Astrocyte (in vitro differentiated cells and primary cell): ENCODE measurements at places on chromosomes 6 and 20.

DNA sequence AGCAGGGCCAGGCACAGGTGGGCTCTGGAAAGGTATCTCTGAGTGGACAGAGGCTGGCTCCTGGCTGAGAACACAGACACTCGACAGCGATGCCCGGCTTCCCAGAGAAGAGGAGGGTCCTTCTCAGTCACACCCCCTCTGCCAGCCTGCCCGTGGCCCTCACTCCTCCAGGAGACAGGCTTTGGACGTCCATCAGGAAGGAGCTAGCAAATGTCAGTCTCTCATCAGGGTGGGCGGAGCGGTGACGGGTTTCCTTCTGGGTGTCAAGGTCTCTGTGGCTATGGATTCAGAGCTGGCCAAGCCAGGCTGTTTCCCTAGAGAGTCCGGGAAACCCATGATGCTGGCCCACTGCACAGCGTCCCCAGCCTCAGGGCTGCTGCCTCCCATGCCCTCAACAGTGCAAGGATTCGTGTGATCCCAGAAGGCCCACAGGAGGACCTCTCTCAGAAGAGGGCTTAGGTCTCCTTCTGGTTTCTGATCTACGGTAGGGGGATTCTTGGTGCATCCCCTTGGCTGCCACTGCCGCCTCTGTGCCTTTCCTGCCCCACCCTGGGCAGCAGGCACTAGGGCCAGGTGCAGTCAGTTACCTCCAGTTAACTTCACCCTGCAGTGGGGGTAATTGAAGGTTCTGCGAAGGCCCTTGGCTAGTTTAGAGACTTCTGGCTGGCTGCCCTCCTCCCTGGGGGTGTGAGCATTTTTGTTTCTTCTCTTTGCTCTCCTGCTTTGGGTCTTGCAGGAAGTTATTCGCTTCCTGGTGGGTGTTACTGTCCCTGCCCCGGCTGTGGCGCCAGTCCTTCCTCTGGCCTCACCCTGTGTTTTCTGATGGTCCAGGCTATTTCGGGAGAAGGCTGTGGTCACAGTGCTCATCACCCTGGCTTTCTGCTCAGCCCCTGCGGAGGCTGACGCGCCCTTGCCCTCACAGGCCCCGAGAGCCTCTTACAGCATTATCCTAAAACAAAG is 80.2 kb downstream of the CDH4 start:
- DNase-seq: peak; percentile 18

GRCh38 chr6:109033655-109034054 is 61.0 kb downstream of the SESN1 start:
- DNase-seq: no peak

DNA sequence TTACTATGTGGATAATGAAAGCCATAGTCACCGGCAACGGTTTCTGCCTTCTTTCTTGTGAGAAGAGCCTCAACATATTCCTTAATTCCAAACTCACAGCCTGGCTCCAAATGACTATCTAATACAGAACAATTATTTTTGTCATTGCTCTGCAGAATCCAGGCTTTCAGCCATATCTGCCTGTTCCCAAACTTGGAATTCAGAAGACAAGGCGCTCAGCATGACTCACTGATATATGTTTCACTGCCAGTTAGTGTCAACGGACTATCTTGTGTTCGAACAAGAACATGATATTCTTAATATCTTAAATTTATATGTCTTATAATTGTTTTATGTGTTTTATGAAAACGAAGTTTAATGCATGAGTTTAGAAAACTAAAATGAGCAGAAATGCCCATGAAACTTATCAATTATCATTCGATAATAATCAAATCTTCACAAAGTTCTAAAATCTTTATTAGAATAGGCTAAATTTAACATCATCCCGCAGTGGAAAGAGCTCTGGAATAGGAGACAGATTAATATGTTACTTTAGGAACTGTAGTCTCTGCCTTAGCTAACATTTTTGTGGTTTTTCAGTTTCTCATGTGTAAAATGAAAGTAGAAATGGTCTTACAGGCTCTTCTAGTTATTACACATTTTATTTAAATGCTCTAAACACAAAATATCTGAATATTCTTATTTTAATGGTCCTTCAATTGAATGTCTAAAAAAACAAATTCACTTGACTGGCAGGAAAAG is 669.3 kb upstream of the GJE1 start:
- peak; percentile 66 for DNase-seq

- no peak for DNase-seq
Observed at GRCh38 chr6:47603995-47604394, 94.4 kb upstream of the ADGRF4 start.

DNA sequence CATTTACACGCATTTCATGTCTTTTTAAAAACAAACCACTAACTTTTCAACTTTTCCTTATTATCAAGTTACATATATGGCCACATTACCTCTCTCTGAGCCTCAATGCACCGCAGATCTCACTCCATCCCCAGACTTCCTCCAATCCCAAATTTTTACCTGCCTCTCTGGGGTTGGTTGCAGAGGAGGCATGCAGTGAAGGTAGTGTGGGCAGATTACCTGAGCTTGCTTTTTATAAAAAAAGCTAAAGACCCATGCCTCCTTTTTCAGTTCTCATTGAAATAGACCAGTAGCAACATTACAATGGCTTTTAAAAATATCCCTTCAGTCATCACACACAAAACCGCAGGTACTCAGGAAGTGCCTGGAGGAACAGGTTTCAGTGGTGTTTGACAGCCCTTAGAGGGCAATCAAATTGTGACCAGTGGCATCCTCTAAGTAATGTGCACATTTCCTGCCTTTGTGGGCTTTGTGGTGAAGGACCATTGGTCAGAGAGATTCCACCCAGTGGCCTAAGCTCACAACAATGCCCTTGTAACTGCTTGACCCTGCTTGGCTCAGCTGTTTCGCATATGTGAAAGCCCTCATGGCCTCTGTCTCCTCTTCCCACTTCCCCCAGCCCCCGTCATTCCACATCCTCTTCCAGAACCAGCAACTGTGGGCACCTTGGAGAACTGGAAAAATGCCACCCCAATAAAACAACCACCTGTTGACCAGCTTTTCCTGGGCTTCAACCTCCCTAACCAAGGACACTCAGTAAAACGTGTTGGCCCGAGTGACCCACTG is 30.2 kb upstream of the IL17A start:
- peak; percentile 7 for DNase-seq

DNA sequence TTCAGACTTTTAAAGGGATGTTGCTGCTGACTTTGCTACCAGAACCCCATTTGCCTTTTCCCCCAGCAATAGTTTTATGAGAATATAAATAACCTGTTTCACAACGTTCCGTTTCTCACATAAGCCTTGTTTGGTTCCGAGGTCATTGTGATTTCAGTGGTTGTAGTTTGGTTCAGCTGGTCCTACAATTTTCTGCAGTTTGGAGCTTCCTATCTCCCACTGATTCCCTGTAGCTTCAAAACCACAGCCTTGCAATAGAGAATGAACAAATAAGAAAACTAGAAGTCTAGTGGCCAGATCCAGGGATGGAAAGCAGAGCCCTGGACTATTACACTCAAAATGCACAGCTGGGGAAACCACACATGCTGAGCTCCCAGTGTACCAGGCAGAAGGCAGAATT is 24.1 kb upstream of the SH3BGRL2 start:
- no peak for DNase-seq

DNA sequence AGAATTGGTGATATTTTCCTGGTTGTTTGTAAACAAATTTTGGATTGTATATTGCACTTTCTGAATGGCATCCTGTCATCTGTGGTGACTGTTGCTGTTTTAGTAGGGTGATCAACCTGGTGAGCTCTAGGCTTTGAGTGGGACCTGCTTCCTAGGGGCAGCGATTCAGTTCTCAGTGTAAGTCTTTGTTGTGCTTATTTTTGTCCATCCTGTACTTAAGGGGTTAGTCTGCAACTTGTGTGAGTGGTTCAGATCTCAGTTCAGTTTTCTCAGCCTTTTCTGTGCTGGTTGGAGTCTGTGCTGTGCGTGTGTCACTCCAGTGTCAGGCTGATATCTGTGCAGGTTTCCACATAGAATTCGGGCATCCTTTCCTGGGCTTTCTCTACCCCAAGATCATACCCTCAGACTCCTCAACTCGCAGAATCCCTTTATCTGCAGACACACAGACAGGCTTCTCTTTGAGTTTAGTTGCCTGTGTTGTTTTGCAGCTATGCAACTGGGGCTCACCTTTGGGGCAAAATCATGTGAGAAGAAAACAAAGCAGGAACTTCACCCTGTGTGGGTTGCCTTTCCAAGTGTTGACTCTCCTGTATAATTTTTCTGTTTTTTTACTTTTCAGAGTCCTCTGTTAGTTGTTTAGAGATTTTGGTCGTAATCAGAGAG is 177.7 kb downstream of the FARS2 start:
- DNase-seq: no peak

DNA sequence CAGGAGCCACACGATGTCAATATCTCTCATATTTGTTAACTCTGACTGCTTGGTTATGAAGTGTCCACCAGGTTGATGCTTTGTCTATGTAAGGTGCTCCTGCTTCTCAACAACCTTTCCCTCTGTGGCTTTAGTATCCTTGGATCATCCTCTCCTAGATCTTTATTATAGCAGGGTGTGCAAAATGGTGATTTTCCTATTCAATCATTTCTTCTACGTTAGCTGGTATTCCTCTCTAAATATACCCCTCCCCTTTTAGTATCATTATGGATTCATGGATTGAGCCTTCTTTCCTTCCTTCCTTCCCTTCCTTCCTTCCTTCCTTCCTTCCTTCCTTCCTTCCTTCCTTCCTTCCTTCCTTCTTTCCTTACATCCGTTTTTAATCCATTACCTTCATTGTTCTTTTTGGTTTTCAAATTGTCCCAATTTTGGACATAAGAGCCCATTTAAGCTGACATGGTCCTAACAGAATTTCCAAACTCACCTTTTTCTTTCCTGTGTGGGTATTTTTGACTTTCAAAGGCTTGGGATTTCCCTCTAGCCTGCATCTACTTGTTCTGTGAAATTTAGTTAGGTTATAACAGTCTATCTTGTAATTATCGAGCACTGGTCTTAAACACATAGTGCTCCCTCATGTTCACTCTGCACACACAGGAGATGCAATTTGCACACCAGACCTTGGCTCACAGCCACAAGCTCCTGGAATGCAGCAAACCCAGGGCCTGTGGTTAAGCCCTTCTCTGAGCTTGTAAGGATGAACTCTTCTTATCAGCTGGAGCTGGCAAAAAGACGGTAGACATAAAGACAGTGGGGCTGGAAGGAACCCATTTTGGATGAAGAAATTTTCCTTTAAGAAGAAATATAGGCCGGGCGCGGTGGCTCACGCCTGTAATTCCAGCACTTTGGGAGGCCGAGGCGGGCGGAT is 109.9 kb downstream of the SLC24A3 start:
- DNase-seq: no peak

DNA sequence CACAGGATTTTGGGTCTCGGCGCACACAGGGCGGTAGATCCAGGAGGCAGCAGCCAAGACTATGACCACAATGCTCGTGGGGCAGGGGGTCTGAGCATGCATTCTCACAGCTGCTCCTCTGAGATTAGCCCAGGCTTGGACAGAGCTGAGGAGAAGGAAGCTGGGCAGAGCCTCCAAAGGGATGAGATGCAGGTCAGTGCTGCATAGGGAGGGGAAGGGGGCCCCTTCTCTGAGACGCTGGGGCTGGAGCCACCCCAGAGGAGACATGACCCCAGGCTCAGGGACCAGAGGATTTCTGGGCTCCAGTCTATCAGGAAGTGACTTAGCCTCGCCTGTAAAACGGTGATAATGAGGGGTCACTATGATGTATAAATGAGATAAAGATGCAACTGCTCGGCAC is 93.9 kb downstream of the BFSP1 start:
- no peak for DNase-seq

DNA sequence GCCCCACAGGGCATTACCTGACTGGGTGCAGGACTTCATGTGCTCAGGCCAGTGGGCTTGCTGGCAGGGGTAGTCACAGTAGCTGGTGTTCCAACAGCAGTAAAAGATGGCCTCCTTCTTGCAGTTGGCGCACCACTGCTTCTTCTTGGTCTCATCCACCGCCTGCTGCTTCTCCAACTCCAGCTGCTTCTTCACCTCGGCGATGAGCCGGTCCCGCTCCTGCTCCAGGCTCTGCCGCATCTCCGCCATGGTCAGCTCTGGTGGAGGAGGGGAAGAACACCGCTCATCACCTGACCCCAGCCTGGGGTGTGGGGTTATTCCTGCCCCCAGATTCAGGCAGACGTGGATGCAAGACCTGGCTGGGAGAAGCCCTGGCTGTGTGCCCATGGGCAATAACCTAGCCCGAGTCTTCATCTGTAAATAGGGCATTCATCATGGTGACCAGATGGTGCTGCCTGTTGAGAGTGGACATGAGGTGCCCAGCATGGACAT is 132.2 kb downstream of the ZMYND8 start:
- no peak for DNase-seq

DNA sequence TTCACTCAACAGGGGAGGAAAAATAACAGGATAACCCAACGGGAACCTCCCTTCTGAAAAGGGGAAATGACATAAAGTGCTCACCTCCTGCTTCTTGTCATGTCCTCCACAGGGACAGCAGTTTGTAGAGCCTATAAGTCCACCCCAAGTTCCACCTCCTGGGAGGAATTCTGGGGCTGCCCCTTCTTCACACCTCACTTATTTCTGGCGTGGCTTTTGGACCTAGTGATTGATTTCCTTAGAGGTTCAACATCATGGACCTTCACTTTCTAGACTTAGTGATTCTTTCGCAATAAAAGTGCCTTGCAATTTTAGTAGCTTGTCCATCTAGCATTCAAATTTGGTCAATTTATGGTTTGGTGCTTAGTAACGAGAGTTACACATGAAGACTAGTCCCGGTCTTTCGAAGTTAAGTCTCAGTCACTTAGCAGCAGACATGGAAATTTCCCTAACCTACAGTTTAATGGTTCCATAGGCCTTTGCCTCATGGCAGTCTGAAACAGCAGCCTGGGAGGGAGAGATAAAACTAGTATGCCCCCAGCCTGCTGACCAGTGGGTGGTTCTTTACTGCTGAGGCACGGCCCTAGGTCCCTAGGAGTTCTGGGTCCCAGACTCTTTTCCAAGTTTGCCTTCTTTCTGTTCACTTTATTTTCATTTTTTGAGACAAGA is 59.2 kb upstream of the CDKAL1 start:
- no peak for DNase-seq

GRCh38 chr6:107635057-107635515 is 145.2 kb downstream of the SOBP start:
- no peak for DNase-seq

- no peak for DNase-seq
Observed at GRCh38 chr6:6701864-6702263, 113.3 kb downstream of the LY86 start.

DNA sequence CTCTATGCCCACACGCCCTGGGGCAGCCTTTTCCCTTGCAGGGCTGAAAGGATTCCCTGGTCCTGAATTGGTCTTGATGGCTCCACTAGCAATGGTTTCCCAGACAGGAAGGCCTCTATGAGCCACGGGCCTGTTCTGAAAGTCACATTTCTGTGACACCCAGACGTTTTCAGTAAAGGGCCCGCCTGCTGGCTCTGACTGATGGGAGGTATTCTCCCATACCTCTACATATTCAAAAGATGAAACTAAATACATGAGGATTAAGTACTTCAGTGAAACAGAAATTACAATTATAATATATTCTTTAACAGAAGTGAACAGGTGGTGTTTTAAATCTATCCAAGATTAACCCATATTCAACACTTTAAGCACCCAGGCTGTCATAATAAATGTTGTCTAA is 629.8 kb downstream of the CDH26 start:
- DNase-seq: no peak
